ENCODE measurements at places on chromosomes 4 and X.

DNA sequence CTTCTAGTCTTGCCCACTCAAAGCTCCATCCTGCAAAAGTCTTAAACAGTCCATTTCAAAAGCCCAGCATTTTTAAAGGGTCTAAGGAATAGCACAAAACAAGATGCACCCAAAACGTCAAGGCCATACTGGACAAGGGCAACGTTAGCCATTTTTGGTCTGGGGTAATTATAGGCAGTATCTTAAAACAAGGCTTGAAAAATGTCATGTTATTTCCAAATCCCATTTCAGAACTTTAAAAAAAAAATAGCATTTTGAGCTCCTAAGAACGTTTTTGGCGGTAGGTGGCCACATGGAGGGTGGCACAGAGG is 584 bp upstream of the TMEM165 start:
- DNase-seq: no peak

- no peak for DNase-seq
These were observed 114.6 kb downstream of the RBM47 start for GRCh38 chr4:40515037-40515397.

GRCh38 chr4:80876810-80877209 is 153.7 kb upstream of the BMP3 start:
- DNase-seq: no peak

GRCh38 chr4:147011411-147011810 is 65.7 kb upstream of the TTC29 start:
- DNase-seq: no peak

- no peak for DNase-seq
These were observed 257.2 kb downstream of the PDHA2 start for GRCh38 chr4:96097040-96097607.

DNA sequence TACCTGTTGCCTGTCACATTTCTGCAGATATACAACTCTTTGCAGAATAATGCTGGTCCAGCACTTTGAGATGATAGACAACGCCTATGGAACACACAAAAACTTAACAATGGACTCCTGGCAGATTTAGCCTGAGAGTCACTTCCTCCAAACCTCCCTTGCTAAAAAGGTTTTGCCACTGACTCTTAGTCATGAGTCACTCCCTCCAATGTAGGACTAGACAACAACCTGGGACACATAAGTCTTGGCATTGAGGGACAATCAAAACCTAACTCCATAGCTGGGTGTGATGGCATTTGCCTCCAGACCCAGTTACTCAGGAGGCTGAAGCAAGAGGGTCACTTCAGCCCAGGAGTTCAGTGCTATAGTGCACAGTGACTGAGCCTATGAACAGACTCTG is 22.0 kb upstream of the EIF4E start:
- no peak for DNase-seq

DNA sequence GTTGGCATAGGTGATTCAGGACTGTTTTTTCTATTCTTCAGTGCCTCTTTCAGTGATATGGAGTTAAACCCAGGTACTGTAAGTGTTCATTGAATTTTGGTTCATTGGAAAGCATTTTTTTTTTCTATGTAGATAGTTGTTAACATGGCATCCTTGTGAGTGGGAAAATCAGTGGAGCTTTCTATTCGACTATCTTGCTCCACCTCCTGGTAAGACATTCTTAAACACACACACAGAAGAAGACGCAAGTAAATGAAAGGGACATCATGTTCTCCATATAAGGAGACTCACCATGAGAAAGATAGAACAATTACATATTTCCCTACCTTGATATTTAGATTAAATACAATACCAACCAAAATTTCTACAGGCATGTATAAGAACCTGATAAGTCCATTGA is 598.5 kb upstream of the SPANXN1 start:
- no peak for DNase-seq

- DNase-seq: no peak
These were observed 22.9 kb upstream of the TADA2B start for GRCh38 chr4:7020290-7020689.

DNA sequence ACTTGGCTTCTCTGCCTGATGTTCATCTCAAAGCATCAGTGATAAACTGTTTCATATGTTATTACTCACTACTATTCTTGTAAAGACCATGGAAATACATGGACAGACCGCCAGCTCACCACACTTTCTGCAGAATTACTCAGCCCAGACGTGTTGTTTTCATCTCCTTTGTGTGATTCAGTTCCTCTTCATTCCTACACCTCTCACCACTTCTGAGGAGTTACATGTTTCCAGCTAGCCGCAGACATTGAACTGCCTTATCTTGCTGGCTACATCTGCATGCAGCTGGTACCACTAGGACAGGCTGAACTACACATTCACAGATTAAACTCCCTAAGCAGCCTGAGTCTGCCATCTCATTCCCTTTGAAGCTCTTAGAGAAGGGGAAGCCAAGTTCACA is 443.2 kb upstream of the FGF16 start:
- DNase-seq: no peak

DNA sequence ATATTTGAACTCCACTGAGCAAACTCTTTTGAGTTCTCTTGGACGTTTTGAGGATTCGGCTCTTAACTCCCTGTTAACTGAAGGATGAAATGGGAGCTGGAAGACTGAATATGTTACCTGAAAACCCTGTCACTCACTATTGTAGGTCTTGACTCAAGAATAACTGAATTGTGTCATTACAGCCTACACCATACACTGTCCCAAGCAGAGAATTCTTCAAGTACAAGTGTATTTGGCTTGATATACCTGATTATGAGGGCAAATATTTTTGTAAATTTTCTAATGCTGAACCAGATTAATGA is 276.1 kb downstream of the CFAP299 start:
- no peak for DNase-seq

GRCh38 chrX:74421036-74421739 is at the start of gene SLC16A2:
SLC16A2 (plus strand) TSS chrX:74421493; CDS start chrX:74421638, 145 bp downstream.
- peak; percentile 70 for DNase-seq

GRCh38 chr4:147633113-147633512 is 15.9 kb downstream of the TMEM184C start:
- no peak for DNase-seq

DNA sequence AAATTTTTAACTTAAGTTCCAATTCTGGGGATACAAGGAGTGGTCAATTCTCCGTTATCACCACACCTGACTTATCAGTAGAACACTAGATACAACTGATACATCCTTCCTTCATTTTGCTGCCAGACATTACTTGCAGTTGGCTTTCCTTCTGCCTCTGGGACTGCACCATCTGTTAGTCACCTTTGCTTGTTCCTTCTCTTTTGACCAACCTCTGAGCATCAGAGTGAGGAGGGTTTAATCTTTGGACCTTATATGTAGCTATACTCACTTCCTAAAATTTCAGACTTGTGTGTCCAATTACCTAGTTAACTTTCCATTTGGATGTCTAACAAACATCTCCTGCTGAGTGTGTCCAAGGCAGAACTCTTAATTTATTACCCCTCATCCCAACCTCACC is 330.7 kb downstream of the PTTG2 start:
- DNase-seq: no peak

- no peak for DNase-seq
These were observed 351.0 kb upstream of the SPANXN1 start for GRCh38 chrX:144896323-144896722.

GRCh38 chr4:3026540-3026939 is 47.8 kb downstream of the HTT-AS start:
- DNase-seq: no peak

DNA sequence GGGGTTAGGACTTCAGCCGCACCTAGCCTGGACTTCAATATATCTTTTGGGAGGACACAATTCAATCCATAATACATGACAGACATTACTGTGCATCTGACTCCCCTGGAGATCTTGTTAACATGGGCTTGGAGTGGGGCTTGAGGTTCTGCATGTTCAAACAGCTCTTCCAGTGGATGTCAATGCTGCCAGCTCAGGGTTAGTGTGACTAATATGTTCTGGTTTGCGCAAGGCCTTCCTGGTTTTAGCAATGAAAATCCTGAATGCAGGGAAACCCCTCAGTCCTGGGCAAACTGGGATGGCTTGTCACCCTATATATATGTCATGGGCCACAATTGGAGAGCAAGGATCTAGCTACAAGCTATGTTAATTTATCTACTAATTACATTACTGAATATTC is 2.7 kb upstream of the TSPAN7 start:
- DNase-seq: no peak

GRCh38 chr4:181939199-181939945 is 303.8 kb upstream of the TENM3 start:
- DNase-seq: no peak

DNA sequence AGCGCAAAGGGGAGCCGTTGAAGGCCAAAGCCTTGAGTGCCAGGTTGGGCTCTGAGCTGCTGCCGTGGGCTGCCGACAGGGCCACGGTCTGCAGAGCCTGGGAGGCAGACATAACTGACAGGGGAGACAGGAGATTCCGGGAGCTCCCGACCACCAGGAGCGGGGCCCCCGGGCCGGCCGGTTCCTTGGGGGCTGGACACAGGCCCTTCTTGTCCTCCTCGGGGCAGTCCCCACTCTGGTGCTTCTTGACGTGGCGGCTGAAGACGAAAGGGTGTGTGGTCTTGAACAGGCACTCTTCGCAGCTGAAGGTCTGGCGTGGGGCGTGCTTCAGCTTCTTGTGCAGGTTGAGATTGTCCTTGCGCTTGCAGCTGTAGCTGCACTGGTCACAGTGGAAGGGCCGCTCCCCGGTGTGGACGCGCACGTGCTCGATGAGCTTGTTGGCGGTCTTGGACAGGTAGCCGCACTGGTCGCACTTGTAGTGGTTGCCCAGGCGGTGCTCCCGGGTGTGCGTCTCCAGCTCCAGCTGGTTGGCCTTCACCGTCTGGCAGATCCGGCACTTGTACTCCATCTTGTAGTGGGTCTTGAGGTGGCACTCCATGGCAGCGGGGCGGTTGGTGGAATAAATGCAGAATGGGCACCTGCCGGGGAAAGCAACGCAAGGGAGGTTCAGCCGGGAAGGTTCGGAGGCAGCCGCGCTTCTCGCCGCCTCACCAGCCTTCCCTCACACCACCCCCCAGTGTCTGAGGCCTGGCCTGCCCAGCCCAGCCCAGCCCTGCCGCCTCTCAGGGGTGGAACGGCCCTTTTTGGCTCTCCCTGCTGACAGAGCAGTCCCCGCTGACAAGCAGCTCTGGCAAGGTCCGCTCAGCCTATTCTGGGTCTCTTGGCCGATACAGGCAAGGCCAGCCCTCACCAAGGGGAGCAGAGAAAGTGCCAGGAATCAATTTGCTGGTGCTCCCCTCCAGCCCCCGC is 81.3 kb downstream of the C4orf51 start:
- peak; percentile 66 for DNase-seq

GRCh38 chr4:168480931-168481611 is 779 bp upstream of the DDX60L start:
- DNase-seq: no peak

- peak; percentile 42 for DNase-seq
These were observed at the start of gene TCEAL9 for GRCh38 chrX:103356130-103356798. TCEAL9 (plus strand) TSS chrX:103356506; CDS start chrX:103357685, 1,179 bp downstream.
